ENCODE measurements at places on chromosomes 6 and 20.

DNA sequence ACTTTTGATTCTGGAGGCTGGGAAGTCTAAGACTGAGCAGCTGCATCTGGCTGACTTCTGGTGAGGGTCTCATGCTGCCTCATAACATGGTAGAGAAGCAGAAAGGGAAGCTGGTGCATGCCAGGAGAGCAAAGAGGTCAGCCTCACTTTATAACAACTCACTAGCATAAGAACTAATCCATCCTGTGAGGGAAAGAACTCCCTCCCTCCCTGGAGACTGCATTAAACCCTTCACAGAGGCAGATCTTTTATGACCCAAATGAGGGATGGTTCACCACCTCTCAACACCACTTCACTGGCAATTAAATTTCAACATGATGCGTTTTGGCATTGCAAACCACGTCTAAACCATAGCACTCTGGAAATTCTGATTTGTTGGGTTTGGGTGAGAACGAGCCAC, 33.9 kb downstream of the STXBP5 start:
- DNase-seq, result no peak

DNA sequence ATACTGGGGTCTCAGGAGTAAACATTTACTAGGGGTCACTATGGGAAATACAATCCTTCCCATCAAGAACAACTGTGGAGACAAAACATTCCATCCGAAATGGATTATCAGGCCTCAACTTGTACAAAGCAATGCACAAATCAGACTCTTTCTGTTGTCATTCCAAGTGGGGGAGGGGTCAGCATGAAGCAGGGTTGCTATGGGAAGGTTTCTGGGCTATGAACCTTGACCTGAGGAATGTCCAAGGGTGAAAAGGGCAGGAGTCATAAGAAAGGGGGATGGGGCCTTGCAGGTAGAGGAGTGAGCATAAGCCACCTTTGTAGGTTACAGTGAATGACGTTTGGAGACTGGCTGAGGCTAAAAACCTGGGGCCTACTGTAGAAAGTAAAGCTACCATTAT, 3.1 kb downstream of the METTL24 start:
- DNase-seq, result no peak

GRCh38 chr20:63884506-63885263, 10.2 kb upstream of the DNAJC5 start:
- no peak for DNase-seq

DNA sequence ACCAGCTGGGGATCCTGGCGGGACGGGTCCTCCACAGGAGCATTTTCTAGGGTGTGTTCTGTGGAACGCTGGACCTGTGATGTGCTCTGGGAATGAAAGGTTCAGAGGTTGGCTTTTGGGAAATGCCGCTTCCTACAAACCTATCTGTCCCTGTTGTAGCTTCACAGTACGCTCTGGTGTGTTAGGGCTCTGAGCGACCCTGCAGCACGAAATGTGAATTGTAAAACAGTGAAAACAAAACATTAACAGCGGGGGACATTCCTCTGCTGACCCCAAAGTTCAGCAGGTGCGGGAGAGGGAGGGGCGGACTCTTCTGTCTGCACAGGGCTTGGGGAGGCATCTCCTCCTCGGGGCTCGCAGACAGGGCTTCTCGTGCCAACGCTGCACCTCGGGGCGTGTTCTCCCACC, 155.9 kb downstream of the NRN1 start:
- DNase-seq, result no peak

DNA sequence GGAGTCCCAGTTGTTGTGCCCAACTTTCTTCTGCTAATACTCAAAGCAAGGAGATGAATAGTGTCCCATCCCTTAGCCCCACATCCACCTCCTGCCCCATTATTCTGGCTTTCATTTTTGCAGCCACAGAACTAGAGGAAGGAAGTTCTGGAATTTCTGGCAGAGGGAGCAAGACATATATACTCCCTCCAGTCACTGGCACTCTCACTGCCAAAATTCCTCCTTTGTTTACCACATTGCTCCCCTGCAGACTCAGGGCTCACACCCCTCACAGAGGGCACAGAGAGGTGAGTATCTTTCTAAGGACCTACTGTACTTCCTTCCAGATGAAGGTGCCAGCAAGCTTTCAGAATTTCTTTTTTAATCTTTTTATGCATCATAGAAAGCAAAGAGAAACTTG, 168.0 kb upstream of the ID4 start:
- no peak for DNase-seq
